ENCODE measurements at places on chromosomes 11 and 22.

DNA sequence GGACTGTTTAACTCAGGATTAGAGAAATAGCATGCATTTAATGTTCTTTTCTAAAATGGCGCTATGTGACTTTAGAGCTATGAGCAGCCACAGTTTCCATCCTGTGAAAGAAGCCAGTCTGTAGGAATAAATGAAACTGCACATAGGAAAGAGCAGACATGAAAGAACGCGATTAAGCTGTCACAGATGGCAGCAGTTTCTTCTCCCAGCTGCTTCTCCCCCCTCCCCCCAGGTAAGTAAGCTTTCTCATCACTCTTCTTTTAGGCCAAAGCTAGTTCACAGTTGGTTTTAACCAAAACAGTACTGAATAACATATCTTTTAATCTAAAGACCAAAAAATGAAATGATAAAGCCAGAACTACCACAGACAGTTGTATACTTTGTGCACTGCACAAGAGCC, 266.4 kb downstream of the KCNA4 start:
- no peak for DNase-seq
- H3K4me1 ChIP-seq = no peaks in the 10 kb centered on the region
- no peak overlapping the region for H3K4me3 ChIP-seq
- no peaks in the 10 kb centered on the region for H3K36me3 ChIP-seq
- H3K27me3 ChIP-seq = no peaks in the 10 kb centered on the region

DNA sequence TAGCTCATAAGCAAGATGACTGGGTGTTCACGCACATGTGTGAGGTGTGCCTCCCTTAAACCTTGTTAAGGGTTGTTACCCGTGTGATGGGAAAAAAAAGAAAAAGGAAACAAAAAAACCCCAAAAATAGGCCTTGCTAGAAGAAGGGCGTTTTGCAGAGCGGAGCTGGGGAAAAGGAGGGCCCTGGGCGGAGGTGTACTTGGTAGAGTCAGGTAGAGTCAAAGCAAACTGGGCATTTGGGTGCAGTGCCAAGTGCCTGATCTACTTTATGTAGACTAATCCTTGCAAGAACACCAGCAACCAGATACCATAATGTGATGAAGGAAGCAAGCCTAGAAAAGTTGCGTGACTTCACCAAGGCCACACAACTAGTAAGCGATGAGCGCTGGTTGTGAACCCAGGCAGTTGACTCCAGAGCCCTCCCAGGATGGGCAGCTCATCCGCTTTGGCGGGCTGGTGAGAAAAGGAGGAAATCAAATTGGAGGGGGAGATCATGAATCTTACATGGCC, 1.2 kb upstream of the TIRAP start:
- H3K36me3 ChIP-seq = peaks cover 18% of the 10 kb centered on the region
- peak overlapping the region; percentile 82 for H3K4me3 ChIP-seq
- peaks cover 30% of the 10 kb centered on the region for H3K4me1 ChIP-seq

DNA sequence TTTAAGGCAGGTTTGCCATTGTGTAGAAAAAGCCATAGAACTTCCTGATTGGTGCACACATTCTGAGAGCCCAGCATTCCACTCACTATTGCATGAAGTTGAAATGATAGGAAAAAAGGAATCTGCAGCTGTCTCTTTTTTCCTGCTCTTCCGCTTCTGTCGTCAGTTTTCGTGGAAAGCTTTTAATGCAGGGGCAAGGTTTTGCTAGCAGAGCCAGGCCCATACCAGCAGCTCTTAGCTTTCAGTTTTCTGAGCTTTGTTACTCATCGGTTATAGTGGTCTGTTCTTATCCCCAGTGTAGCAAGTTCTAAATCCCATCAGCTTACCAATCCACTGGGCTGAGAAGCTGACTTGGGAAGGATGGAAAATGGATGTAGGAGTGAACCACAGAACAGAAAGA, 162.9 kb upstream of the TTC12 start:
- peaks cover 28% of the 10 kb centered on the region for H3K27me3 ChIP-seq
- H3K4me1 ChIP-seq = no peaks in the 10 kb centered on the region
- H3K36me3 ChIP-seq = no peaks in the 10 kb centered on the region
- DNase-seq = no peak

- DNase-seq = no peak
- H3K4me3 ChIP-seq = no peak overlapping the region
- H3K36me3 ChIP-seq = no peaks in the 10 kb centered on the region
- peaks cover 10% of the 10 kb centered on the region for H3K4me1 ChIP-seq
- H3K27me3 ChIP-seq = no peaks in the 10 kb centered on the region
Observed at GRCh38 chr11:76231121-76231738, 24.9 kb upstream of the WNT11 start.

GRCh38 chr11:8100158-8100557, 19.1 kb downstream of the TUB start:
- no peaks in the 10 kb centered on the region for H3K36me3 ChIP-seq
- H3K27me3 ChIP-seq = no peaks in the 10 kb centered on the region
- no peak overlapping the region for H3K4me3 ChIP-seq
- H3K4me1 ChIP-seq = no peaks in the 10 kb centered on the region
